Upper lobe of left lung (tissue), 6 donors: ENCODE measurements at places on chromosomes 3 and 15. TPM values are rescaled to one million over a fixed set of nuclear protein-coding genes. Genes with fewer than 3 reads are reported as not detected.

EIF5A2 gene
- total RNA-seq = 6.2 TPM

BFSP2 gene
- not detected for total RNA-seq

PFKFB4 gene
- 7.9 TPM for total RNA-seq

PRSS50 gene
- 0.89 TPM for total RNA-seq

RAD18 gene
- 6.2 TPM for total RNA-seq

TIGIT gene
- total RNA-seq = 0.69 TPM

IREB2 gene
- total RNA-seq = 37.2 TPM

LAMB2 gene
- total RNA-seq = 373 TPM

STARD9 gene
- 16.0 TPM for total RNA-seq

ALPK3 gene
- total RNA-seq = 11.5 TPM

TSEN2 gene
- 26.8 TPM for total RNA-seq

EFHB gene
- total RNA-seq = 0.22 TPM

XCR1 gene
- total RNA-seq = not detected

ARNT2 gene
- total RNA-seq = 12.7 TPM

PDCD10 gene
- 115 TPM for total RNA-seq
